ENCODE measurements at places on chromosomes 1 and 21.

DNA sequence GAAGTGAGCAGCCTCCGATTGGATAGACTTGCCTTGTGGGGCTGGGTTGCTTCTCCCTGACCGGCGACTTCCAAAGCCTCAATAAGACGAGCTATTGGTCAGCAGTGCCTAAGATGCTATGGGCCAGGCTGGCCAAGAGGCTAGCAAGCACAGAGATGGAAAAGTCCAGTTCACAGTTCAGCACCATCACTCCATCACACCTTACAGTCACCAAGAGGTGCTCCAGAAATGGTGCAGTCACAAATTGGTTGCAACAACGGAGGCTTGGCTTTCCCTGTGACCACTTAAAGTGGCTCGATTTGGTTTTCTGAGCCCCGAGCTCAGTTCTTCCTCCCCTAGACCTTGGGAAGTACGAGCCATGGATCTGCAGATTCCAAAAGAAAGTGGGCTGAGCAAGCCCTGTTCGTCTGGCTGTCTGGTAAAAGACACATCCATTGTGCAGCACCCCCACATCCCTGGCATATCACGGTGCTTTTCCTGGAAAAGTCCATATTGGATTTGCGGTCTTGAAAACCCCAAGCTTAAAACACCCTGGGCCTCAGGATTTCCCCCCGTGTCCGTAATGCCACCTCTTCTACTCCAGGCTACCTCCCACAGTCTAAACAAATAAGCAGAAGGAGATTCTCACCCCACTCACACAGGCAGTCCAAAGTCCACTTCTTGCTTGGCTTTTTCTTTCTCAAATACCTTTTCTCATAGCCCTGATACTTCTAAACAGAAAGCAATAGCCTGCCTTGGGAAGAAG is 1.3 kb downstream of the SLAMF1 start:
- DNase-seq, result no peak

DNA sequence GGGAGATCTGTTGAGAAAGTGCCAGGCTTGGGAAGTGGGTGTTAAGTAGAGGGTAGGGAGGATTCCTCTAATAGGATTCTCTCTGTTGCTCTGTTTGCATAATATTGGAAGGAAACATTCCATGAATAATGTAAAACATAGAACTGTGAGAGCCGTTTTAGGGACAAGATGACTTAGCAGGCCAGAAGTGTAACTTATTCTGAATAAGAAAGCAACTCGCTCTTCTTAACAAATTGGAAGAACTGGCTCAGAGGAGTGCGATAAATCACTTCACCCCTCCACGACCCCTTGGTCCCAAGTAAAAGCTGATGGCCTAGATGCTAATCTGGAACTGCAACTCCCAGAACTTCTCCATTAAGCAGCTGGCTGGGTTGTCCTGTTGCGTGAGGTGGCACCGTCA is 19.1 kb downstream of the SIM2 start:
- no peak for DNase-seq

DNA sequence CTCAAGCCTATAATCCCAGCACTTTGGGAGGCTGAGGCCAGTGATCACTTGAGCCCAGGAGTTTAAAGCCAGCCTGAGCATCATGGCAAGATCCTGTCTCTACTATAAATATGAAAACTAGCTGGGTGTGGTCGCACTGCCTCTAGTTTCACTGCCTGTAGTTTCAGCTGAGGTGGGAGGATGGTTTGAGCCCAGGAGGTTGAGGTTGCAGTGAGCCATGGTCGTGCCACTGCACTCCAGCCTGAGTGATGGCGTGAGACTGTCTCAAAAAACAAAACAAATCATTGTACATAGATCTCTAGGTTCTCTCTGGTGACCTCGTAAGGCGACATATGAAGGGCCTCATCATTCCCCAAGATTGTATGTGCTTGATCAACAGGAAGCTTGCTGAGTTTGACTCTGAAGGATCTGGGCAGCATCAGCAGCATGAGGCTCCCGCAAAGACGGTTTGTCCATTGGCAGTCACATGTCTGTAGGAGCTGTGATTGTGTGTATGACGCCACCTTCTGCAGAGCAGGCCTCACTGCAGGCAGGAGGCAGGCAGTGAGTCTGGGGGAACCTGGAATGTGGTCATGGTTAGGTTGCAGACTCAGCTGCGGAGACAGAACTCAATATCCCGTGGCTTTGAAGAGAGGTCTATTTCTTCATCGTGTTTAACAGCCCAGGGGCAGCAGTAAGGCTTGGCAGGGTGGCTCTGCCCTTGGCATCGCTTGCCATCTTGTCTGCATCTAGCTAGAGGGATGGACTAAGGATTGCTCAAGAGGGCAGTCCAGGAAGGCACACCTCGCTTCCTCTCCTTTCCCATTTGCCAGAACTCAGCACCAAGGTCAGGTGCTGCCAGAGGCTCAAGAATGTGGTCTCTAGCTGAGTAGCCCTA is 14.0 kb downstream of the ATP5PO start:
- no peak for DNase-seq

DNA sequence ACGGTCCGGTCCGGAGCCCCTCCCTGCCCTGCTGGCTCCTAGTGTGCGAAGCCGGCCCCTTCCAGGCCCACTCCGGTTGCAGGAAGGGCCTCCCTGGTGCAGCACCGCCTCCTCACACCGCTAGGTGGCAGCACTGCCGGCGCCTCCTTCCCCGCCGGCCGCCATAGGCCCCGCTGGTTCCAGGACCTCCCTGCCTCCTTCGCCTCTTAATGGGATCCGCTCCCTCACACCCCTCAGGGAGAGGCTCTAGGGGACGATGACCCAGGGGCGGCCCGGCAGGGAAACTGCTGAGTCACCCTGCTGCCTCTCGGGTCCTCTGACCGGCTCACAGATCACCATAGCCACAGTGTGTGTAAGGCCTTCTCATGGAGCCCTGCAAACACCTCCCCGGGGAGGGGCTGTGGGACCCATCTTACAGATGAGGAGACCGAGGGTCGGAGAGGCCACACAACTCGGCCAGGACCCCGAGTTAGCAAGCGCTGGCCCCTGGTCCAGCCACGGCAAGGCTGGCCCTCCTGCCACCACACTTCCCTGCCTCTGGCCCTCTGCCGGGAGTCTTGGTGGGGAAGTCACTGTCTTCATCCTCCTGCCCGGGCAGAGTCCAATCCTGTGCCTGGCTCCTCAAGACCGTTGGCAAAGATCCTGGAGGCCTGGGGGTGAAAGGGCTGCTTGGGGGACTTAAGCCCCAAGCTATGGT is 1.6 kb upstream of the AJAP1 start:
- peak; percentile 56 for DNase-seq

- DNase-seq, result no peak
Observed at GRCh38 chr1:98796049-98796448, 134.5 kb downstream of the SNX7 start.

- DNase-seq, result no peak
Observed at GRCh38 chr1:181783208-181783607, 278.3 kb downstream of the ZNF648 start.

- peak; percentile 70 for DNase-seq
Observed at GRCh38 chr1:5509664-5510452, 482.4 kb downstream of the NPHP4 start.

DNA sequence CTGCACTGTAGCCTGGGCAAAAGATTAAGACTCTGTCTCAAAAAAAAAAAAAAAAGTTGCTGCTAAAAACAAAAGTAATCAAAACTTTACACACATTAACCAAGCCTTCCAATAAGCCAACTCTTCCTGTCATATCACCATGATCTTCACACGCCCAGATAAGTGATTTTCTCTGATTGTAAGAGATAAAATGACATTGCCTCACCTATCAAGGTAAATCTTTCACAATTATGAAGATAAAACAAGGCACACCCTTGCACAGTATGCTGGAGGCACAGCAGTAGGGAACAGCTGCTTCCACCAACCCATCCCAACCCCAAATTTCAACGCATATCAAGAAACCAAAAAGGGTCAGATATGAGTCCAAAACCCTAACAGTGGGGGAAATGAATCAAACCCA is 8.8 kb upstream of the TIAM1 start:
- no peak for DNase-seq

- no peak for DNase-seq
Observed at GRCh38 chr1:235650341-235651169, 971 bp upstream of the GNG4 start.

DNA sequence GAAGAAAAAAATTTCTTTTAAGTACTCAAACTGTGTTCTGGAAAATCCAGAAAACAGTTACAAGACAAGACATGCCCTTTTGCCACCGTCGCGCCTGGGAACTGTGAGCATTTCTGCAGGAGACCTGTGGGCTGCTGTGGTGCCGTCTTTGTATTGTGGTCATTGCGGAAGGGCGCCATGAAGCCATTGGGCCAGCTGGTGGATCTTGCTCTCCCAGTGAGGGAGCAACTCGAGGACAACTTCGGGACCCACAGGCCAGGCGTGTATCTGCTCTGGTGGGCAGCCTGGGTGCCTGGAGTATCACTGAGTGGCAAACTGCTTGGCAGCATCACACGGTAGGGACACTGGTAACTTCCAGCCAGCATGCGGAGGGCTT is 3.8 kb upstream of the THEMIS2 start:
- no peak for DNase-seq

GRCh38 chr21:39159342-39160063 is 23.7 kb downstream of the PSMG1 start:
- no peak for DNase-seq

DNA sequence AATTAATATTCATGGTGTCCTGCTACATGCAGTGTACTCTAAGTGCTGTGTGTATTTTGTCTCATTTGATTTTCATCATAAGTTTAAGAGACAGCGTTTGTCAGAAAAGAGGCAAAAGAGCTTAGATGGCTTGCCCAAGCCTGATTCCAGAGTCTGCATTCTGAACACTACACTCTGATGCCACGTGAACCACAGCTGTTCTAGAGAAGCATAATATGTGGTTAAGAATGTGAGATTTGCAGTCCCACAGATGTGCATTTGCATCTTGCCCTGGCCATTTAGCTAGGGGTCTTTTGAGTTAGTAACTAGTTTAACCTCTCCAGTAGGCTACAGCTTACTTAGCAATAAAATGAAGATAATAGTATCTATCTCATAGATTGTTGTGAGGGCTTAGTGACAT is 9.2 kb upstream of the GADD45A start:
- DNase-seq, result no peak

- no peak for DNase-seq
Observed at GRCh38 chr1:85656256-85656655, 52.0 kb downstream of the ZNHIT6 start.

GRCh38 chr1:183512450-183512849 is 40.2 kb downstream of the SMG7 start:
- no peak for DNase-seq

GRCh38 chr1:167221126-167221737 is 546 bp downstream of the POU2F1 start:
- DNase-seq, result peak; percentile 52

DNA sequence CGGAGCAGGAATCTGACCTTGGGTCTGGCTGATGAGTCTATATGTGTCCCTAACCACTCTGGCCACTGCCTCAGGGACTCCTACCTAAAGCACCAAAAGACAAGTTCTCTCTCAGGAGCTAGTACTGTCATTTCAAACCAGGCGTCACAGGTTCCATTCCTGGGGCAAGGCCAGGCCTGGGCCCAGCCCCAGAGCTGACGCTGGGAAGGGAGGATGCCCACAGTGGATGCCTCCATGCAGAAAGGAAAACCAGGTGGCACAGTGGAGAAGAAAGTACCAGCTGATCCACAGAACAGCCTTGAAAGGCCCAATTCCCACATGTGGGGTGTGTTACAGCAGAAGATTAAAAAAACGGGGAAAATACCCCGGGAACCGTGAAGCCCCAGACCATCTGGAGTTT is 77.4 kb downstream of the DMRTB1 start:
- no peak for DNase-seq

- DNase-seq, result no peak
Observed at GRCh38 chr1:172609528-172609927, 49.4 kb upstream of the FASLG start.

DNA sequence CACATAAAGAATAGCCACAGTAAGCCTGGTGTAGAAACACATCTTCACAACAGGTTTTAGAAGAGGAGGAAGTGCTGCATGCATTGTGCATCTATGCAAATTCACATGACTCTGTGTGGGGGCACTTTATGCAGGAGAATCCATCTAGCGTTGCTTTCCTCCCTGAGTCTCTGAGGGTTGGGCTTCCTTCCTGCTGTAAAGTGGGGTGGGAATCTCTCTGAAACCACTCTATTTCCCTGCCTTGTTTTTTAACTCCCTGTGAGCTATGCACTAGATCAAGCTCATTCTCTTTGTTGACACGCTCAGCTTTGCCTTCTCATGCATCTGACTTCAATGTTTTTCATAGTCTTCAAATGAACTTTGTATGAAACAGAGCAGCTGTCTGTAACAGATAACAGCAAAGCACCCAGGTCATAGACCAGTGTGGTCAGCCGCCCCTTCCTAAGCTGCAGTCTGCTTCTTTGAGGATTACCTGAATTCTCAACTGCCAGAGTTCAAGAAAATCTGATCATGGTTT is 102.7 kb upstream of the DPH5 start:
- DNase-seq, result no peak

- DNase-seq, result no peak
Observed at GRCh38 chr21:18970941-18971340, 567.4 kb upstream of the TMPRSS15 start.

DNA sequence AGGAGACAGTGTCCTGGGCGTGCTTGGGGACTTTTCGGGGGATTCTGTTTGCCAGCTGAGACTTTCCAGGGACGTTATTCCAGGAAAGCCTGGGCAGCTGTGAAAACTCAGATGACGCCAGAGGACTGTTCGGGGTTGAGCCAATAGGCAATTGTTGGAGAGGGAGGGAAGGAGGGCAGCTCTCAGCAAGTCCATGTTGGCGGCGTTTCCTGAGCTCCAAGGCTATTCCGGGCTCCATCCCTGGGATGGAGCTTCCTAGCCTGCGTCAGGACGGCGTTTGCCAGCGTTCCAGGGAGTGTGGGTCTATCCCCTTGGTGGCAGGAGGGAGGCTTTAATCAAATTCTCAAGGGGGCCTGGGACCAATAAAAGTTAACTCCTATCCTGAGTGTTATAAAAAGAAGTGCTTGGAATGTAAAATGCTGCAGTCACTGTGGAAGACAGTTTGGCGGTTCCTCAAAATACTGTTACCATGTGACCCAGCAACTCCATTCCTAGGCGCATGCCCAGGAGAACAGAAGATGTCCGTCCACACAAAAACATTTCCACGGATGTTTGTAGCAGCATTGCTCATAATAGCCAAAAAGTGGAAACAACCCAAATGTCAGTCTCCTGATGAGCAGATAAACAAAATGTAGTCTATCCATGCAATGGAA is 15.2 kb downstream of the SLC27A3 start:
- peak; percentile 84 for DNase-seq

DNA sequence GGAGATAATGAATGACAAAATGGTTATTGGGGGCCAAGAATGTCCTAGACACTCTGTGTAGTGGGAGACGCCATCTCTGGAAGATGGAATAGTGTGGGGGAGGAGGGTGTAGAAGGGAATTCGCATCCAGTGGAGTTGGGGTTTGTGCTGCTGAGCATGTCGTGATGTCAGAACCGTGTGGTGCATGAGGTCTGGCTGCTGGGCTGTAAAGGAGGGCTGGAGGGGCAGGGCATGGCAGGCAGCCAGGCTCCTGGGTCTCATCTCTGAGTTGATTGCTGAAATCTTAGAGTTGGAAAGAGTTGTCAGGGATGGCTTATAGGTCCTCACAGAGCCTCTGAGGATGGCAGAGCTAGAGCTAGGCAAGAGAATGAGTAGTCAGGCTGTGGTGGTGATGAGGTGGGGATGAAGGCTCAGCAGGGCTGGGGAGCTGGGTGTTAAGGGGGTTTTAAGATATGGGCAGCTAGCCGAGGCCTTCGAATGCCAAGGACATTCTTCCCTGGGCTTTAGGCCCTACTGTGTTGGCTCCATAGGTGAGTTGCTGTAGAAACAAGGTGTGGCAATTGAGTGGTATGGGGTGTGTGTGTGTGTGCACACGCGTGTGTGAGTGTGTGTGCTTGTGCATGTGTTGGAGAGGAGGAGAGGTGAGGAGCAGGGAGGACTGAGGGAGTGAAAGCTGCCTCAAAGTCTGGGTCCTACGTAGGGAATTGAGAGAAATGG is 1.9 kb downstream of the PPFIA4 start:
- DNase-seq, result no peak

GRCh38 chr1:181043025-181043888 is 9.5 kb downstream of the MR1 start:
- no peak for DNase-seq

All from ureter (tissue), 1 donor.